NCI-H2029 (cell line): ENCODE measurements at places on chromosomes 3 and 15.

DNA sequence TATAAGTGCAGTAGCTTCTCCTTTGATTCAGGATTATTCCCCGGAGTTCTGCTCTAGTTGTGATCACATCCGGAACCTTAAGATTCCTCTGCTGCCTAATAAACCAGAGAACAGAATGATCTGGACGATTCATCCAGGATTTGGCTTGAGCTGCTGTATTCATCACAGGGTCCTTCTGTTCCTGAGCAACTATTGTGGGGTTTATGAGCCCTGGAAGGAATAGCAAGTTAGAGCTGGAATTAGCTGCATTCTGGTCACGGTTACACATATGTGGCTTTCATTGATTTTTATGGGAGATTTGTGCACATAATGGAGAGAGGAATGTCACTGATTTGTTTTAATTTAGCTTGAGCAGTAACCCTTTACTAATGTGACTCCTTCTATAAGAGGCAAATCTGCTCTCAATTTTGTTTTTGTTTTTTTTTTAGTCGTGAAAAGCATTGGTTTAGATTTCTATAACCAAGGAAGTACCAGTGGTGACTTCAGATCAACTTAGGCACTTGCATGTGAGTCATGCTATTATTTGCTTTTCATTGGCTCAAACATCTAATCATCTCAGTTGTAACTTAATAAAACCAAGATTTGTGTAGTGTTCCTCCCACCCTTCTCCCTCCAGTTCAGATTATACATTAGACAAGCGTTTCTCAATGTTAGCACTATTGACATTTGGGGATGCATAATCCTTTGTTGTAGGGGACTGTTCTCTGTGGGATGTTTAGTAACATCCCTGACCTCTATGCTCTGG lies 148.5 kb downstream of the OTOL1 start:
- DNase-seq = no peak

- no peak for DNase-seq
Observed at GRCh38 chr3:64311424-64312061, 86.3 kb upstream of the PRICKLE2 start.

GRCh38 chr15:77002436-77002835 lies 7.5 kb downstream of the PSTPIP1 start:
- DNase-seq = no peak

GRCh38 chr3:195063581-195064193 lies 207.3 kb downstream of the XXYLT1 start:
- no peak for DNase-seq

GRCh38 chr15:77126529-77127326 lies 55.8 kb upstream of the TSPAN3 start:
- DNase-seq = no peak

- DNase-seq = no peak
Observed at GRCh38 chr3:150765949-150766720, 3.2 kb upstream of the SIAH2 start.

DNA sequence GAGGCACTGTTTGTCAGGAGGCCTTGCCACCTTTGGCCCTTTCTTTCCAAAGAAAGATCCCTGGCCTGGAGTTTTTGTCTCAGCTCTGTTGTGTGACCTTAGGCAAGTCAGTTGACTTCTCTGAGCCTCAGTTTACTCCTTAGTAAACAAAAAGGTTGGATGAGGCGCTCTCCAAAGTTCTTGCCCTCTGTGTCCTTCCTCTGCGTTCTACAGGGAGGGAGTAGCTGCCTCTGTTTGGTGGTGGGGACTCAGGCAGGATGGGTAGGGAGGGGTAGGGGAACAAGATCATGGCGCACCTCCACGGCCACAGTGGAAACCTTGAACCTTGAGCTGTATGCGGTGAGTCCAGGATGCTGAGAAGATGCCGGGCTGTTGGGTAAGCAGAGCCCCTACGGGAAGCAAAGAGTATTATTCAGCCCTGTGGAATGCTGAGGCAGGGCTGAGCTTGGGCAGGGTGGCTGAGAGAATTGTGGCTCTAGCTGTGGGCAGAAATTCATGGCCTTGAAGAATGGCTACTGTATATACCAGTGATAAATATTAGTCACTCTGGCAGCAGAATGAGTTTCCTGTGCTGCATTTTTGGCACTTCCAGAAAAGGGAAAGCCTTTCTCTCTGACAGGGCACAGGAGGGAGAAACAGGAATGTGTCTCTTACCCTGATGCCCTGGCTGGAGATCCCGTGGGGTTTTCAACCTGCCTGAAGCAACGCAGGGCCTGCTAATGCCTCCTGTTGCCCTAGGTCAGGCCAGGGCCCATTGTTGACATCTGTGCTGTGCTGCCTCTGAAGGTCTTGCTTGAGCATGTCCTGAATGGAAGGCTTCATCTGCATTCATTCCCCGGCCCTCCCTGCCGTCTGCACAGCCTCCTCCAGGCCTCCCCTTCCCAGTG lies 39.9 kb downstream of the SMAD3 start:
- no peak for DNase-seq

- no peak for DNase-seq
Observed at GRCh38 chr15:91860498-91860897, 7.0 kb downstream of the SLCO3A1 start.

DNA sequence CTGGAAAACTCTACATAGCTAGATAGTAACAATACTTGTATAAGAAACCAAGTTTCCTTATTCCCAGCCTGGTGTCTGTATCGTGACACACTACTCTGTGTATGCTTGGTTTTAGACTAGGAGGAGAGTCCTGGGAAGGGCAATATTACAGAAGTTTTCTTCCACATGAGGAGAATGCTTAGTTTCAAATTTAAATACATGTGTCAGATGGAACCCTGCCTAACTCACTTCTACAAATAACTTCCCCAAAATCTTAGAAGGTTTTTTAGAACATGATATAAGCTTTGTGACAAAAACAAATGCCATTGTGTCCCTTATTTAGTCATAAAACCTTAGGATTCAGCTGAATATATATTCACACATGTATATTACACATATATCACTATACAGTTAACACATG lies 7.2 kb upstream of the IL20RB start:
- no peak for DNase-seq

- DNase-seq = no peak
Observed at GRCh38 chr15:83813682-83814081, 159.8 kb downstream of the ADAMTSL3 start.

DNA sequence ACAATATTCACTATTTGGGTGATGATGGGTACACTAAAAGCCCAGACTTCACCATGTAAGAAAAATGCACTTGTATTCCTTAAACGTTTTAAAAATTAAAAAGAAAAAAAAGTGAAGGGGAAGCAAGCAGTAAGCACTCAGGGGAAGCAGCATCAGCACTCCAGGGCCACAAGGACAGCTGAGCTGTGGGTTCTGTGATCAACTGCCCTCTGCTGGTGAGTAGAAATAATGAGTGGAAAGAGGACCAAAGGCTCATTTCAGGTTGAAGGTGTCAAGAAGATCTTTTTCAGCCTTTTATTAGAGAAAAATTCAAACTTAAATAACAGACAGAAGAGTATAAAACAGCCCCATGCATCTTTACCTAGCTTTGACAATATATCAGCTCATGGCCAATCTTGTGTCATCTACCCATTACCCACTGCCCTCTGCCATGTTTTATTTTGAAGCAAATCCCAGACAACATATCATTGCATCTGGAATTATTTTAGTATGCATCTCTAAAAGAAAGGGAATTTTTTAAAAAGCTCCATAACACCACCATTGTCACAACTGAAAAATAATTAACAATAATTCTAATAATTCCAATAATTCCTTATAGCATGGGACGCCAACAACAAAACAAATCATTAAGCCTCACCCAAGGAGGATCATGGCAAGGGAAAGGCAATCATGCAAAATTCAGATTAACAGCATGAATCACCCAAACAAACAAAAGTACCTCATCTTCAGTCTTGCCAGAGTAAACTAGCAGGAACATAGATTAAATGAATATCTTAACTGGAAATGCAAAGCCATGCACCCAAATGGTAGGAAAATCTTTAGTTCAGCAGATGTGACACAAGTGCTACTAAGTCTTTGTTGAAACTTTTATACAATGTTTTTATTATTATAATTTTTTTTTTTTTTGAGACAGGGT lies 42.5 kb downstream of the TAMM41 start:
- peak; percentile 45 for DNase-seq

DNA sequence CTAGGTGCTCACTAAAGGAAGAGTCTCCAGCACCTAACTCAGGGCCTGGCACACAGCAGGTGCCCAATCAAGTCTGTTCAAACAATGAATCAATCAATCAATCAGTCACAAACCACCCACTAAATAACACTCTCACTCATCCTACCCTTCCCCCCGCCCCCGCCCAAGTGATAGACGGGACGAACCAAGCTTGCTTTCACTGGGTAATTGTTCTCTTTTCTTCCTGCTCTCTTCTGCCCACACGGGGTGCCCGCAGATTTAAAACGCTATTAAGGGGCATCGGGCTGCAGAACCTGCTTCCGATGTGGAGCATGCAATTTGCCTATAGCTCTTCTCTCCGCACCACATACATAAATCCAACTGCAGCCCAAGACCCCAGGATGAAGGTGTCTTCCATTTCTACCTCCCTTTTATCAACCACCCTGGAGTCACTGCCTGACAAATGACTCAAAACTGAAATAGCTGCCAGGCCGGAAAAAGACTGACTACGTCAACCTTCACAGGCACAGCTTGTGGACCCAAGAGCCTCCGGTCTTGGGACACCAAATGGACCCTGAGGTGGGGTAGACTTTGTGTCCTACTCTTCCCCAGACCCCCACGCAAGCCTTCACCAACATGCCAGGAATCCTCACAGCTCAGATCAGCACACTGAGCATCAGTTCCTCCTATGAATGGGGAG lies 1.7 kb downstream of the KLHL25 start:
- no peak for DNase-seq

DNA sequence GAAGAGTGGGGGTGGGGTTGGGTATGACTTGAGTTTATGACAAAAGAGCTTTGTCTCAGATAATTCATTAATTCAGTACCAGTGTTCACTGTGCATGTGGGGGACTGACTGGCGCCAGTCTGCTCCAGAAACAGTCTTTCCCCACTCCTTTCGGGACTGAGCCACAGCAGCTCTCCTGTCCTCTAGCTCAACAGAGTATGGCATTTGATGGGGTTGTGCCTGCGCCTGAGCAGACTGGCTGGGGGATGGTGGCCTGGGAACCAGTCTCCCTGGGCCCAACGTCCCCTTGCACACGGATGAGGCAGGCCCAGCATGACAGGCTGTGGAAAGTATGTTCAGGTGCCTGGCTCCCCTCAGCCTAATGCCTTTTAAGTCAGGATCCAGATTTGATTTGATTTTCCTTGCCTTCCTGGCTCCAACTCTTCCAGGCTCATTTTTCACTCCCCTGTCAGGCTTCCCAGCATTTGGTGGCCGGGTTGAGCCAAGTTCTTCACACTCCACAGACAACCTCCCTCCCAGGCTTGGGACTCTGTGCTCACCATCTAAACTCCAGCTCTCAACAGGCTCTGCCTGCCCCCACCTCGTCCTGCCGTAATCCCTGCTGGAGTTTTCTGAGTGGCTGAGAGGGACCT lies 105.0 kb downstream of the MYLK start:
- DNase-seq = no peak

GRCh38 chr15:52566889-52567288 lies 1.9 kb downstream of the ARPP19 start:
- DNase-seq = no peak

DNA sequence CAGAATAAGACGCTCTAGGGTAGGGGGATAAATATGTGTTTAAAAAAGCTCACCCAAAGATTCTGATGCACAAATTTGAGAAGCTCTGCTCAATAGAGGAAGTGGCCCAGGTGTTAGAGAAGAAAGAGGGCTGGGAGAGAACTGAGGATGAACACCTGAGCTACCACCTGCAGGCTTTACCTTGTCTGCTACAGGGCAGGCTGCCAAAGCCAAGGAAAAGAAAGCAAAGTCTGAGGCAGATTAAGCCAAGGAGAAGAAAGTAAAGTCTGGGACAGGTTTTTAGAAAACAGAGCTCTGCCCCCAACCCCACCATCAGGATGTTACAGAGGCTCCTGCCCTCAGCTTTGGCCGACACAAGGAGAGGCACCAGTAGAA lies 92.9 kb downstream of the THRB start:
- no peak for DNase-seq

- DNase-seq = no peak
Observed at GRCh38 chr3:99330281-99330680, 308.1 kb upstream of the COL8A1 start.

- no peak for DNase-seq
Observed at GRCh38 chr3:48587686-48588085, 7.4 kb downstream of the COL7A1 start.

GRCh38 chr15:47460795-47461573 lies 256.3 kb upstream of the SEMA6D start:
- DNase-seq = no peak

DNA sequence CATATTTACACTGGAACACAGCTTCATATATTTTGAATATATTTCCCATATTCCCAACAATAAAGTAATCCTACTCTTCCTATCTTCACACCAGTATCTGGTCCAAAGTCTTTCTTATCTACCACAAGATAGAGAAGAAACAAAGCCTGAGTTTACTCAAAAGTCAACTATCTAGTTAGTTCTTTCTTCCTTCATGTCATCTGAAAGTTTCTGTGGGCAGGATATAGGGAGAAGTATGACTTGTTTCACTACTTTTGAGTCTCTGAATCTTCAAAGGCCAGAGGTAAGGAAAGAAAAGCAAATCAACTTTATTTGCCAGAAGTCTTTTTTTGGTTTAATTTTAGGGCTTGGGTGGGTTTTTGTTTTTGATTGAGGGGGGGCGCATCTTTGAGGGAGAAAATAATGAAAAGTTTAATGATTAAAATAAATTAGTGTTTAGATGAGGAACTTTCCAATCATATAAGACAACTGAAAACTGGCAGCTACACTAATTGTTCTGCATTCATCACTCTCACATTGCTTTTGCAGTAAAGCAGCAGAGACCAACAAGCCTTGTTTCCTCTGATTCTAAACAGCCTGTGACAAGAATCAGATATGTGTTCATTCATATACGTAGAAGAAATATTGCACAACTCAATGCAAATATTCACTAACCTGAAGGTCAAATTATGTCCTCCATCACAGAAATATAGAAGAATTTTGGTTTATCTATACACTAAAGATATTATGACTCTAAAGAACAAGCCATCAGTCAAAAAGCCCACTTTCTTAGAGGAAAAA lies 421.4 kb downstream of the SHQ1 start:
- no peak for DNase-seq

- DNase-seq = peak; percentile 48
Observed at GRCh38 chr3:111723293-111724215, 128.4 kb upstream of the ZBED2 start.
